ENCODE measurements at places on chromosomes 12 and 14. TPM values are rescaled to one million over a fixed set of nuclear protein-coding genes. Genes with fewer than 3 reads are reported as not detected.

The JDP2 gene
- total RNA-seq, result 116 TPM

The APOF gene
- not detected for total RNA-seq

The HOXC10 gene
- 1.7 TPM for total RNA-seq

The CLEC2A gene
- not detected for total RNA-seq

The MFAP5 gene
- total RNA-seq, result 703 TPM

Data from tibial nerve (tissue), 4 donors.